Anterior cingulate cortex (tissue), 58 donors: ENCODE measurements at places on chromosomes 13 and 19.

DNA sequence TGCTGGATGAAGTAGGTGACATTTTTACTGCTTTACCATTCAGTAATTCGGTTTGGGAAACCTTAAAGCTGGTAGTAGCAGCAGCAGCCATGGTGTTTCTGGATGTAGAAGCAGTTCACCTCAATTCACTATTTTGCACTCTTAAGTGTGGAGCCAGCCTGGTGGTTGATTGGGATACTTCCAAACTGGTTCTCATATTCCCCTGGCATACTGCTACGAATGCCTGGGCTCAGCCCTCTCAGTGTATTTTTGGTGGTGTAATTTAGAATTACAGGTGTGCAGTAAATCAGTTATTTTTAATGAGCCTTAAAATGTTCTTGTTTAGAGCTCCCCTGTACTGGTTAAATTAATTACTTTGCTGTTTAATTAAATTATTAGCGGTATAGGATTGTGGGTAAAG lies 12.4 kb downstream of the HNRNPM start:
- DNase-seq, result no peak

- DNase-seq, result no peak
Measured at GRCh38 chr13:109272595-109273325, 513.6 kb downstream of the IRS2 start.

- no peak for DNase-seq
Measured at GRCh38 chr13:94322925-94323763, 156.3 kb downstream of the DCT start.

DNA sequence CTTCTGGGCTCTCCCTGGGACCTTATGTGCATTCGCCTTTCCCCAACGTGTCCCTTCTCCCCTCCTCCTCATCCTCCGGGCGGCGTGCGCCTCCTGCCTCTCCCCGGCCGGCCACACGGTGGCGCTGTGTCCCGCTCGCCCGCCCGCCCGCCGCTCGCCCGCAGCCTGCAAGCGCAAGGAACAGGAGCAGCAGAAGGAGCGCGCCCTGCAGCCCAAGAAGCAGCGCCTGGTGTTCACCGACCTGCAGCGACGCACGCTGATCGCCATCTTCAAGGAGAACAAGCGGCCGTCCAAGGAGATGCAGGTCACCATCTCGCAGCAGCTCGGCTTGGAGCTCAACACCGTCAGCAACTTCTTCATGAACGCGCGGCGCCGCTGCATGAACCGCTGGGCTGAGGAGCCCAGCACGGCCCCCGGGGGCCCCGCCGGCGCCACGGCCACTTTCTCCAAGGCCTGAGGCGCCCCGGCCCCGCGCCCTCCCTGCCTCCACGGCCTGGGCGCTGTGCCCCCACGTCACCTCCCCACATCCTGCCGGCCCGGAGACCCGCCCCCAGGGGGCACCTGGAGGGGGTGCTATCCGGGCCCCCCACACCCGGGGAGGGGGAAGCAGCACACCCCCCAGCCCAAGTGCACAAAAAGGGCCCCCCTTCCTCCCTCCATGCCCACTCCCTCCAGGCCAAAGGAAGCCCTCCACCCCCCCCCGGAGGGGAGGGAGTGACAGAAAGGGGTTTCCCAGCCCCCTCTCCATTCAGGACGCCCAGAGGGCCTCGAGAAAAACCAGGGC lies 21.9 kb downstream of the ONECUT3 start:
- no peak for DNase-seq

DNA sequence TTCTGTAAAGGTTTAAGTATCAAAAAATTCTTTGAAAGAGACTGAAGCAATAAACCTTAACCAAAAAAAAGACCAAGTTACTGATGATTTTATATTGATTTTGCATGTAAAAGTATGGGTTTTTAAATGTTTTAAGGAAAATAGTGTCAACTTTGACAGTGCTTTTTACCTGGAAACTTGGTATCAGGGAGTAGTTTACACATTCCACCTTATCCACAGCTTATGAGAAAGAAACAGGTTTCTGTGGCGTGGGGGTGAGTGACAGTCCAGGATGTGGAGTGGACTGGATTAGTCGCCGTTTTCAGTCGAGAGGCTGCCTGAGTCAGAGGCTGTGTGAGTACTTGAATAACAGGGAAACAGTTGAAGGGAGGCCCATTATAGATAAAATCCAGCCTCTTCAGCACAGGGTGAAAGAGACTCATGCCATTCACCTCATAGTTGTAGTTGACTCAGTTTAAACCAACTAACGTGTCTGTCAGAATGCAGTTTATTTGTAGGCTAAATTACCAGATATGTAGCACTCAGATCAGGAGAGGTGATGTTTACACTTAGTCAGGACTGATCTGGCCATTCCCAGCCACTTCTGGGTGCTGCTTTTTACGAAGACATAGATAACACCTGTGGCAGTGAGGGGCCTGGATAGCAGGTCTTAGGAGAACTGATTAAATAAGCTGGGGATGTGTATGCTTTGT lies 595 bp upstream of the GPR183 start:
- DNase-seq, result no peak

- peak; percentile 29 for DNase-seq
Measured at GRCh38 chr19:18023622-18024251, 15.8 kb downstream of the ARRDC2 start.

- DNase-seq, result no peak
Measured at GRCh38 chr19:5563935-5564612, 3.7 kb downstream of the TINCR start.

- DNase-seq, result no peak
Measured at GRCh38 chr13:36945078-36945477, 25.0 kb upstream of the SMAD9 start.

DNA sequence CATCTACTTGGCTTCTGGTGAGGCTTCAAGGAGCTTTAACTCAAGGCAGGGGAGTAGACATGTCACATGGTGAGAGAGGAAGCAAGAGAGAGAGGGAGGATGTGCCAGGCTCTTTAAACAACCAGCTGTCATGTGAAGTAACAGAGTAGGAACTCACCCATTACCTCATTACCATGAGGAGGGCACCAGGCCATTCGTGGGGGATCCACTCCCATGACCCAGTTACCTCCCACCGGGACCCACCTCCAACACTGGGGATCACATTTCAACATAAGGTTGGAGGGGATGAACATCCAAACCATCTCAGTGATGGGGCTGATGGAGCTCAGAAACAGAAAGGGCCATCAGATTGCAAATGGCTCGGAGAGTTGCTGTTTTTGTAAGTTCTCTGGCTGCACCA lies 12.9 kb downstream of the VSTM2B start:
- DNase-seq, result no peak

GRCh38 chr19:55300886-55301458 lies 17.2 kb downstream of the BRSK1 start:
- peak; percentile 7 for DNase-seq

DNA sequence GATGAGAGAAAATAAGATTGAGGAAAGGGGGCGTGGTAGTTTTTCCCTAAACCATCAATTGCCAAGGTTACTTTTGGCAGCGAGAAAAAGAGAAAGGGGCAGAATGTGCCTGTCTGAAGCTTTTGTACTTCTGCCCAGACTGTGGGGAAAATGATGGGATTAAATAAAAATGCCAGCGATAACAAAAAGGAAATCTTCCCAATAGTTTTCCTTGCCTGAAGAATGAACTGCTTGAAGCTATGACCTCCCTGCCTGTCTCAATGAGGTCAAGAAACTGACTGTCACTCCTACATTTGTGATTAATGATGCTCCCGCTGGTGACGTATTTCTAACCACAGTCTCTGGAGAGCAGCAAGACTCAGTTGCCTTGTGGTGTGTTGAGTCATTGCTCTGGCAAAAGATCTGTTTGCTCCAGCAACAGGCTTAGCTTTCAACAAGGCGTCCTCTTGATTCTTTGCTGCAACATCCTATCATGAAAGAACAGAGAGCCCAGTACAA lies 1051.5 kb downstream of the DIAPH3 start:
- DNase-seq, result peak; percentile 43

DNA sequence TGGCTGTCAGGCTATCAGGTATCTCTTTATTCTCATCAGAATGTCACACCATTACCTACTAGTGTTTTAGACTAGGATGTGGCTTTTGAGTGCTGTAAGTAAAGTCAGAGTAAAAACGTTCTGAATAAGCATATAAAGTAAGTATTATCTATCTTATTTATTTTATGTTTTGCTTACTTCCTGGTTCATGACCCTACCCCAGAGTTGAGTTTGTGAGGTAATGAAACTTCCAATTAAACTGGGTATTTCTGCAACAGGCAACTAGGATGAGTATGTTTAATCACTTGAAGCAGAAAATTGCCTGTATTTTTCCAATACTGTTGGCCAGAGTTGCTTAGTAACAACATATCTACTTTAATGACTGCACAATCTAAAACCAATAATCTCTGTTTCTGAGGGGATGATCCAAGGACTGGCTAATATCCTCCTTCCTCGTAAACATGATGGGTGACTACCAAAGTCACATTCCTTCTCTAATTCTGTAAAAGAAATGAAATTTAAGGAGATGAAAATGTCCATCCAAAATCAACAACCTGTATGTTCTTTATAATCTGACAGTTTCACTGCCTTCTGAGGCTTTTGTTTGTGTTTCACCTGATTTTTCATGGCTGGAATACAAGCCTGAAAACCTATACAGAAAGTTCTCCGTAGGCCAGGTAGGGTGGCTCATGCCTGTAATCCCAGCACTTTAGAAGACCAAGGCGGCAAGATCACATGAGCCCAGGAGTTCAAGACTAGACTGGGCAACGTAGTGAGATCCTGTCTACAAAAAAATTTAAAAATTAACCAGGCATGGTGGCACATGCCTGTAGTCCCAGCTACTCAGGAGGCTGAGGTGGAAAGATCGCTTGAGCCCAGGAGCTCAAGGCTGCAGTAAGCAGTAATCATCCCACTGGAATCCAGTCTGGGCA lies 83.1 kb downstream of the ABCC4 start:
- DNase-seq, result no peak

GRCh38 chr13:31588316-31588715 lies 151.0 kb upstream of the RXFP2 start:
- no peak for DNase-seq

- DNase-seq, result no peak
Measured at GRCh38 chr13:103403148-103403740, 337.0 kb upstream of the SLC10A2 start.

- no peak for DNase-seq
Measured at GRCh38 chr19:13420780-13421179, 85.5 kb downstream of the CACNA1A start.

DNA sequence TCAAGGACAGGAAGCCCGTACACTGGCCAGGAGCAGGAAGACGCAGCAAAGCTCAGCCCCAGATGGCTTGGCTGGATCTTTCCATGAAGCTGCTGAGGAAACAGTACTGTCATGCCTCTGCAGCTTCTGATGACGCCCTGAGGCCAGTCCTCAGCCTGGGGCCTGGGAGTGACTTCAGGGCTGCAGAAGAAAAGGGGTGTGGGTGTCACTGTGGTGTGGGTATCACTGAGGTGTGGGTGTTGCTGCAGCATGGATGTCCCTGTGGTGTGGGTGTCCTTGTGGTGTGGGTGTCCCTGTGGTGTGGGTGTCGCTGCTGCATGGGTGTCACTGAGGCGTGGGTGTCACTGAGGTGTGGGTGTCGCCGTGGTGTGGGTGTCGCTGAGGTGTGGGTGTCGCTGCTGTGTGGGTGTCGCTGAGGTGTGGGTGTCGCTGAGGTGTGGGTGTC lies 12.0 kb upstream of the GAS6 start:
- no peak for DNase-seq

DNA sequence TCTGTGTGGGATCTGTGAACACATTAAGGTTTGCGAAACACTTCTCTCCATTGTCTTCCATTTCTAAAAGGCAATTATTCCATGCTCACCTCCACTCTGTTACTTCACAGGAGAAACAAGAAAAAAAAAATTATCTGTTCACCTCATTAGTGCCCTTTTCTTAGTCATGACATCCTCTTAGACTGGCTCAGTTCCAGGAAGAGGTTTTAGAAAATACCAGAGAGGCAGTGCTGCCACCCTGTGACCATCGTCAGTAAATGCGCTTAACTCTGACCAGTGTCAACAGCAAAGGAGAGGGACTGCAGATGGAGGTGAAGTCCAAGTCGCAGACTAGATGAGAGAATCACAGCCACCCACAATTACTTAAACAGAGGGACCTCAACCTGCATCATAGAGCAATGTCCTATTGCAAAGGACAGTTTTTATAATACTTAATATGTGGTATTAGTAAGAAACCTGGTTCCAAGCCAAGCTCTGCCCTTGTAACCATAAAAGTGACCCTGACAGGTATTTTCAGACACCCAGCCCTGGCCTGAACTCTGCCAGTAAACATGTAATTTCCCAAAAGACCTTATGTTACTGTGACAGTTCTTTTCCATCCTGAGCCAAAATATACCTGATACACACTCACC lies 19.4 kb downstream of the CEACAM21 start:
- no peak for DNase-seq

- no peak for DNase-seq
Measured at GRCh38 chr13:94435604-94436226, 43.8 kb downstream of the DCT start.

- DNase-seq, result no peak
Measured at GRCh38 chr13:50894012-50894411, 15.6 kb upstream of the RNASEH2B start.

DNA sequence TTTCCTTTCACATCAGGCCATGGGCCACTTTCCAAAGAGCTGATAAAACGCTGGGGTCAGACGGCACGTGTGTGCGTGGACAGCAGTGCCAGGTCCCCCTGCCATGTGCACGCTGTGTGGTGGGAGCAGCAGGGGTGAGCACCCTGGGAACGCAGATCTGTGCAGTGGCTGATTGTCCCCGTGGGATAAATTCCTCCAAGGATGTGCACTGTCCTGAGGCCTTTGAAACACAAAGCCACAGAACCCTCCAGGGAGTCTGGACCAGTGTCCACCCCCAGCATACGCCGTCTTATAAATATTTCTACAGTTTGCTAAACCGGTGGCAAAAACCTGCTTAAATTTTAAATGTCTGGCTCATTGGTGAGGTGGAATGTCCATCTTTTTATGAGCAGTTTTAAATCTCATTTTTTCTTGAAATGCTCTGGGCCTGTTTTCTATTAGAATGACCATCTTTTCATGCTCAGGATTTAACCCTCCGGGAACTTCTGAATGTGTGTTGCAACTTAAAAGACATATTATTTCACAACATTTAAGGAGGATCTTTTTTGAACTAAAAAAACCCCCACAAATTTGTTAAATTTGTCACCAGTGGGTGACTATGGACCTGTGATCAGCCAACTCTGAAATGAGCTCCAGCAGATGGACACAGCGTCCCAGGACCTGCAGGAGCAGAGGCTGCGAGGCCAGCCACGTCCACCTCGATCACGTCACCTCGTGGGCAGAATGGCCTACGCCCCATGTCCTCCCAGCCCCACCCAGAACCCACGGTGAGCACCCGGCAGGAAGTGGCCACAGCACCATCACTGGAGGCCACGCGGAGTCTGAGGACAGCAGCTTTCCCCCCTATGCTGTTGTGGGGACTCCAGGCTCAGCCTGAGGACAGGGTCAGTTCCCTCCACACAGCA lies 68.6 kb downstream of the RASA3 start:
- no peak for DNase-seq

GRCh38 chr19:18865106-18865972 lies 30.6 kb downstream of the CERS1 start:
- no peak for DNase-seq

- no peak for DNase-seq
Measured at GRCh38 chr13:102940143-102940542, 94.3 kb downstream of the ERCC5 start.

GRCh38 chr13:40060296-40061007 lies 405.0 kb downstream of the COG6 start:
- no peak for DNase-seq

GRCh38 chr19:53942001-53942786 lies 20.5 kb upstream of the CACNG8 start:
- DNase-seq, result no peak

GRCh38 chr13:35349673-35350278 lies 126.7 kb downstream of the MAB21L1 start:
- no peak for DNase-seq

- no peak for DNase-seq
Measured at GRCh38 chr13:41306271-41307145, 4.6 kb upstream of the NAA16 start.

GRCh38 chr13:113275387-113275786 lies 21.7 kb upstream of the LAMP1 start:
- no peak for DNase-seq
